ENCODE measurements at places on chromosomes 11 and 22. TPM values are rescaled to one million over a fixed set of nuclear protein-coding genes. Genes with fewer than 3 reads are reported as not detected.

DNA sequence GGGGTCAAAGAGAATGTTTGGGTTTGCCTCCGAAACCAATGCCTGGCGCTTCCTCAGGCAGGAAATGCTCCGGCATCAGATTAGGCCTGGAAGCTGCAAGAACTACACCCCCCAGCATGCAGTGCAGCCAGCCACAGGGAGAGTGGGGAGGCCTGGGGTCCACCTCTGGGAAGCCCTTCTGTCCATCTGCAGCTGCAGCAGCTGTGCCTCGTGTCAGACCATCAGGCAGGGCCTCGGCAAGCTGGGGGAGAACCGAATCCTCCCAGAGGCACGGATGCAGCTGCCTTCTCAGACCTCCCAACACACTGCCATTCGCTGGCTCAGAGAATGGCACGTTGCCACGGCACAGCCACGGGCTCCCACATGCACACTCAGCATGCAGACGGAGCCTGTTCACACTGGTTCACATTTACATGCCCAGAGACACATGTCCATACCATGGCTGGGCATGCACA is 57.4 kb downstream of the NECTIN1 start:
- peaks cover 22% of the 10 kb centered on the region for H3K36me3 ChIP-seq
- no peak overlapping the region for H3K27ac ChIP-seq
- H3K4me1 ChIP-seq = peaks cover 6% of the 10 kb centered on the region
- DNase-seq = no peak

DNA sequence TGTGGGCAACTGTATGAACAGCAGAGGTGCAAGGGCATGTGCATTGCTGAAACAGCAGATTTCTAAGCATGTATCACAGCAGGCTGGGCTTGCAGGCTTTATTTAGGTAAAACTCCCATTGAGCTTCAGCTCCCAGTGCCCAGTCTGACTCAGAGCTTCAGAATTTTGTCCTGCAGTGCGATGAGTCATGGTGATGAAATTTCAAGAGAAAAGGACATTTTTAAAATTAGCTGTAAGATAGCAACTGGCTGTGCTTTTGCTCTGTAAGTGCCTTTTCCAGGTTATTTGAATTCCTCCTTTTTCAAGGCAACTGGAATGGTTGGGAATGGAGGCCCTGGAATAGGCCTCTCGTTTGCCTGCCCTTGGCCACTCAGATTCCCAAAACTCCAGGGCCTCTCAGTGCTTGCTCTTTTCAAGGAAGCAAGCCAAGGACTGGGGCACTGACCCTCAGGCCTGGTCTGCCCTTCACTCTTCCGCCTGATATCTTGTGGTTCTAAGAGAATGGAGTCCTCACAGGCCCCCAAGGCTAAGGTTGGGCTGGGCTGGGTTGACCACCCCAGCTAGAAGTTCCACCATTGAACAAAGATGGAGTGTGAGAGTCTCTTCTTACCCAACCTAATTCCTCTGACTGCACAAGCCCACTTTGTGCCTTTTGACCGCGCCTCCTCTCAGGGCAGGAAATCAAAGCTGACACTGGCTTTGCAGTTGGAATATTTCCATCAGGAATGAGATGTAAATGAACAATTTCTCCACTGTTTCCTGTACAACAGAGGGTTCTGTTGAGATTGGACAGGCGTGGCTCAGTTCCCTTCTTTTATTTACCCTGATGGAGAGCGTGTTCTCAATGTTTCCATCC is 59.5 kb upstream of the PRSS23 start:
- DNase-seq = peak; percentile 94
- no peaks in the 10 kb centered on the region for H3K27me3 ChIP-seq
- H3K36me3 ChIP-seq = no peaks in the 10 kb centered on the region
- H3K4me1 ChIP-seq = peaks cover 72% of the 10 kb centered on the region
- H3K4me3 ChIP-seq = peak overlapping the region; percentile 49

GRCh38 chr11:43927070-43927469 is 15.4 kb upstream of the C11orf96 start:
- no peaks in the 10 kb centered on the region for H3K4me1 ChIP-seq
- no peak overlapping the region for H3K27ac ChIP-seq
- no peak for DNase-seq
- no peaks in the 10 kb centered on the region for H3K27me3 ChIP-seq
- H3K4me3 ChIP-seq = no peak overlapping the region

DNA sequence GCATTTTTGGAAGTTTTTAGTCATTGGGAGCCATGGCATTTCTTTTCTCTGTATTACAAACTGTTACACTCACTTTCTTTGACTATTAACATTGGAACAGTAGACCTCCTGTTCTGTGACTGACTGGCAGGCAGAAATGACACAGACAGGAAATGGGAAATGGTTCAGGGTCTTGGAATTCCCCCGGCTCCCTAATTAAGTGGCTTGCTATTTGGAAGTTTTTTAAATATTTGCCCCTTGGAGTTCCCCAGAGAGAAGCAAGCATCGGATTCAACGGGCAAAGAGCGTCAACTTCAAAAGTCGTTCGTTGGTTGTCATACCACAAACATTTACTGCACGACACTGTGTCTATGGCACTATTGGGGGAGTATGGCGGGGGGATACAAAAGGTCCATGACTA is 1.1 kb upstream of the BIRC2 start:
- peaks cover 21% of the 10 kb centered on the region for H3K4me1 ChIP-seq
- H3K27ac ChIP-seq = peak overlapping the region; percentile 97
- no peaks in the 10 kb centered on the region for H3K27me3 ChIP-seq
- DNase-seq = peak; percentile 43

The ADM2 gene
- 35.4 TPM for total RNA-seq
